ENCODE measurements at places on chromosomes 12 and 14.

DNA sequence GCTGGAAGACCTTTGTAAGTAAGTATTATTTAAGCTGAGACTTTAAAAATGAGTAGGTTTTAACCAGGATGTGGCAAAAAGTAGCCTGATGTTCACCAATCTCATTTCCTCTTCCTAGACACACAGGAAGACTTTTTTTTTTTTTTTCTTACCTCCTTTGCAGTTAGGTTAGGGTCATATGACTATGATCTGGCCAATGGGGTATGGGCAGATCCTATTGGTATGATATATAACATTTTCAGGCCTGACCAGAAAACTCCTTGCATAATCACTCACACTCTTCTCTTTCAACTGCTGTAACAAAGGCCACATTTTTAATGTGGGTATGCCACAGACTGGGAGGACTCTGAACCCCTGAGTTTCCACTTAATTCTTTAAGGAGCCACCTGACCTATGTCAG, 2.7 kb upstream of the RPS6KA5 start:
- no peak for DNase-seq

GRCh38 chr14:24959791-24960331, 90.1 kb downstream of the STXBP6 start:
- no peak for DNase-seq

DNA sequence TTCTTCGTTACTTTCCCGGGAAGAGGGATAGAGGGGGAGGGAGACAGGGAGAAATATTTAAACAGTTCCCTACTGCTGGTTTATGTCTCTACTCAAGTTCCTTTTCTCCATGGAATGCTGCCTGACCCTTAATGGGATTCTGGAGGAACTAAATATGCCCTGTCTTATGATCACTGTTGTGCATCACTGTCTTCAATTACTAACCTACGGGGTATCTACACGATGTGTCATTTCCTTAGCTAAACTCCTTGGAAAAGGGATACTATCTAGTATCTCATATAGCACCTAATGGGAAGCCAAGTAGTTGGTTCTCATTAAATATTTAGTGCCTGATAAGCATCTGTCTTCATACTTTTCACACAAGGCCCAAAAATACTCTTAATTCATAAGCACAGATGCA, 37.5 kb upstream of the FBLN5 start:
- peak; percentile 55 for DNase-seq

DNA sequence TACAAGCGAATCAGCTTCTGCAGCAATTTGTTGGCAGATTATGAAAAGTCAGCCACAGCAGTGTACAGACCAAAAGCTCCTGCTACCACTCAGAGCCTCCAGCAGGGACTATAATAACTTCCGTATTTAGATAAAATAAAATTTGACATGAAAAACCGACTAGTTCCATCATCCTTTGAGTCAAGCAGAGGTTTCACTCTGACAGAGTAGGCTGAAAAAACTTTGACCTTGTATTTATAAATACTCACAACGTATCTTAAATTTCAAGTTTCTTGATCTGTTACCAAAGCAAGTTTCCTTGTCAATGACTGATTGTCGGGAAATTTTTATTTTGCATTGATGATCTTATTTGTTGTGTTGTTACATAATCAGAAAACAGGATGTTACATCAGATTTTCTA, 283.4 kb downstream of the DAD1 start:
- DNase-seq = no peak

GRCh38 chr12:43740511-43741100, 18.0 kb downstream of the PUS7L start:
- DNase-seq = no peak

DNA sequence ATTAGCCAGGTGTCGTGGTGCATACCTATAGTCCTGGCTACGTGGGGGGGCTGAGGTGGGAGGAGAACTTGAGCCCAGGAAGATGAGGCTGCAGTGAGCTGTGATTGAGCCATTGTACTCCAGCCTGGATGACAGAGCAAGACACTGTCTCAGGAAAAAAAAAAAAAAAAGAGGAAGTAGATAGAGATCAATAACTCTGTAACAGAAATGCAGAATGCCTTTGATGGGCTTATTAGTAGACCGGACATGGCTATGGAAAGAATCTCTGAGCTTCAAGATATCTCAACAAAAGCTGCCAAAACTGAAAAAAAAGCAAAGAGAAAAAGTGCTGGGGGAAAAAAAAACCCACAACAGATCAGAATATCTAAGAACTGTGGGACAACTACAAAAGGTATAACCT, 37.5 kb downstream of the GPR68 start:
- no peak for DNase-seq

GRCh38 chr14:82449926-82450468, 916.3 kb upstream of the SEL1L start:
- no peak for DNase-seq
